H1 (cell line): ENCODE measurements at places on chromosomes 1 and 21. TPM values are rescaled to one million over a fixed set of nuclear protein-coding genes. Genes with fewer than 3 reads are reported as not detected.

The CACHD1 gene
- 42.5 and 44.7 TPM in 2 replicates for total RNA-seq

DNA sequence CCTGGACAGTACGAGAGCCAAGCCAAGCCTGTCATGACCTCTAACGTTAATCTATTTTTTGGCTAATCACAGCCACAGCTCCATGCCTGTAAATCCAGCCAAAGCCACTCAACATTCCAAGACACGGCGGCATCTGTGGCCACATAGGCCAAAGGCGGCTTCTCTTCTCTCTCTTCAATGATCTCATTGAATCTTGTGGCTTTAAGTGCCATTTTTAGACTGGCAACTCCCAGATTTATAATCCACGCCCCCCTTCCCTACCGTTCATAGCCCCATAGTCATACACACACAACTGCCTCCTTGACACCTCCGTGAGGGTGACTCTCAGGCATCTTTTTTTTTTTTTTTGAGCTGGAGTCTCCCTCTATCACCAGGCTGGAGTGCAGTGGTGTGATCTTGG is 5.7 kb upstream of the SELENON start:
- no peaks in the 10 kb centered on the region for H3K36me3 ChIP-seq
- no peak overlapping the region for H3K4me3 ChIP-seq
- H3K27ac ChIP-seq = no peak overlapping the region
- DNase-seq = no peak
- no peaks in the 10 kb centered on the region for H3K27me3 ChIP-seq

The UBASH3A gene
- not detected in 2 replicates for total RNA-seq

DNA sequence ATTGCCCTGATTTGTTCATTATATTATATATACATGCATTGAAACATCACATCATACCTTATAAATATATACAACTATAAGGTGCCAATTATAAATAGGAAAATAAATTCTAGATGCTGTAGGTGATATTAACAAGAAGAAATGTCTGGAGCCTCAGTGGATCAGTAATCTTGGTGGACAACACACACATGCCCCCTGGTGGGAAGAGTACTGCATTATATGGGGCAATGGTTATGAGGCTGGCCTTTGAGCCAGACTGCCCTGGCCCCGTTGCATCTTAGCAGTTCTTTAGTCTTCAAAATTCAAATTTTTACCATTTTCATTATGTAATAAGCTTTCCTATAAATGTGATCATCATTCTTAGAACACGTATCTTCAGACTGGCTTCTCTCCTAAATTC is 335.0 kb upstream of the GREM2 start:
- no peak overlapping the region for H3K27ac ChIP-seq
- no peak for DNase-seq
- no peaks in the 10 kb centered on the region for H3K27me3 ChIP-seq
- H3K36me3 ChIP-seq = no peaks in the 10 kb centered on the region
- no peaks in the 10 kb centered on the region for H3K4me1 ChIP-seq

The UBE2U gene
- not detected in 2 replicates for total RNA-seq

The ALPL gene
- 175 and 178 TPM in 2 replicates for total RNA-seq

The LCE3D gene
- not detected in 2 replicates for total RNA-seq

DNA sequence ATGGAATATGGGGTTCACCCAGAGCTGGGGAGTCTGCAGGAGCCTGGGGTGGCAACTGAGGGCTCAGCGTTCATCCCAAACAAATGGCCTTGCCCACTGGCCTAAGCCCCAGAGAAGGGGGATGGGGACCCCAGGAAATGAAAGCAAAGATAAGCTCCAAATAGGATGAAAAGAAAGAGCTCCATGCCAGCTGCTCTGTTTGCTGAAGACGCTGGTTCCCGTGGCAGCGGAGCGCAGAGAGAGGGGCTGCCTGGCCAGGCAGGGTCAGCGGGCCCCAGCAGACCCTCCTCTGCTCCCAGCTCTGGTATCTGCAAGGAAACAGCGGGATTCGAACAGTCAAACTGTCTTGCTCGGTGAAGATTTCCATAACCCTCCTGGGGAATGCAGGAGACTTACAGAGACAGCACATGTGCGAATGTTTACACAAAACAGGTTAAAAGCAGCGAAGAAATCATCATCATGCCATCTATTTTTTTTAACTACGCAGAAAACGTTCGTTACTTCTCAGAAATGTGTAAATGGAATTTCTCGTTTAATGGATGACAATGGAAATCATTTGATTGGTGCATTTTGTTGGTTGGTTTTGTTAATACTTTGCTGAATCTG is 94.4 kb downstream of the PDE9A start:
- no peaks in the 10 kb centered on the region for H3K4me1 ChIP-seq
- H3K27me3 ChIP-seq = no peaks in the 10 kb centered on the region
- no peak for DNase-seq
- no peak overlapping the region for H3K4me3 ChIP-seq

GRCh38 chr1:63817152-63817667 is 43.4 kb downstream of the ROR1 start:
- no peak for DNase-seq
- H3K4me1 ChIP-seq = 0 out of 2 replicates have a peak, but pooled peaks cover 2% of the 10 kb centered on the region
- H3K4me3 ChIP-seq = no peak overlapping the region
- no peak overlapping the region for H3K27ac ChIP-seq
- no peaks in the 10 kb centered on the region for H3K27me3 ChIP-seq
- H3K36me3 ChIP-seq = no peaks in the 10 kb centered on the region; the same call in 1 of the 2 replicates

The ACOT11 gene
- total RNA-seq = 3.5 and 3.8 TPM in 2 replicates
